Right ventricle myocardium inferior (tissue), 1 donor: ENCODE measurements at places on chromosomes 12 and 14. TPM values are rescaled to one million over a fixed set of nuclear protein-coding genes. Genes with fewer than 3 reads are reported as not detected.

DNA sequence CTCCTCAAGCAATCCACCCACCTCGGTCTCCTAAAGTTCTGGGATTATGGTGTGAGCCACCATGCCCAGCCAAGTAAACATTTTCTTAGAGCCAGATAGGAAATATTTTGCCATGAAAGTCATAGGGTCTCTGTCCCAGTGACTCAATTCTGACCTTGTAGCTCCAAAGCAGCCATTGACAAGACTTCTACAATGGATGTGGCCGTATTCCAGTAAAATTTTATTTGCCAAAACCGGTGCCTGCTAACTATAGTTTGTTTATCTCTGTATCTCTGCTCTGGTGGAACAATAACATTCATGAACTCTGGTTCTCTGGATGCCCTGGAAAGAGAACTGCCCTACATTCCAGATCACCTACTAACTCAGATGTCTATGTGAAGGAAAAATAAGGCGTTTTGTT lies 54.6 kb upstream of the USP44 start:
- DNase-seq = no peak

GLS2 gene
- total RNA-seq = 0.76 TPM

VWF gene
- total RNA-seq = 244 TPM

- no peak for DNase-seq
Measured at GRCh38 chr12:13749389-13749788, 232.0 kb downstream of the GRIN2B start.

DNA sequence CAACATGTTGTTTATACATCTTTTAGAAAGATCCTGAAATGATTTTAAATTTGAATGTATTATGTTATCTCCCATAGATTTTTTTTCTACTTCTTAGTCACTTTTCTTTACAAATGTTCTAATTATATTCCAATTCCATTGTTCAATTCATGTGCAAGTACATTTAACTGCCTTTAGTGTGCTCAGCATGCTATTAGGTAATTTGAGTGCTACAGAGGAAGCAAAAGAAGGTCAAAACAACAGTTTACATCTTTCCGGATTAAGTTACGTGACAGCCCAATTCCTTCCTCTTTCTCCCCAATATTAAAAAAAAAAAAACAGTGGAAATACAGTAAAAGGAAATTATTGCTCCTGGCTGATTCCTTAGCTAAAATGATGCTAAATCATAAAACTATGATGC lies 98.3 kb downstream of the RTN1 start:
- no peak for DNase-seq

IKZF4 gene
- total RNA-seq = 9.5 TPM

GRCh38 chr12:57887631-57888408 lies 41.3 kb upstream of the CTDSP2 start:
- DNase-seq = no peak

DNA sequence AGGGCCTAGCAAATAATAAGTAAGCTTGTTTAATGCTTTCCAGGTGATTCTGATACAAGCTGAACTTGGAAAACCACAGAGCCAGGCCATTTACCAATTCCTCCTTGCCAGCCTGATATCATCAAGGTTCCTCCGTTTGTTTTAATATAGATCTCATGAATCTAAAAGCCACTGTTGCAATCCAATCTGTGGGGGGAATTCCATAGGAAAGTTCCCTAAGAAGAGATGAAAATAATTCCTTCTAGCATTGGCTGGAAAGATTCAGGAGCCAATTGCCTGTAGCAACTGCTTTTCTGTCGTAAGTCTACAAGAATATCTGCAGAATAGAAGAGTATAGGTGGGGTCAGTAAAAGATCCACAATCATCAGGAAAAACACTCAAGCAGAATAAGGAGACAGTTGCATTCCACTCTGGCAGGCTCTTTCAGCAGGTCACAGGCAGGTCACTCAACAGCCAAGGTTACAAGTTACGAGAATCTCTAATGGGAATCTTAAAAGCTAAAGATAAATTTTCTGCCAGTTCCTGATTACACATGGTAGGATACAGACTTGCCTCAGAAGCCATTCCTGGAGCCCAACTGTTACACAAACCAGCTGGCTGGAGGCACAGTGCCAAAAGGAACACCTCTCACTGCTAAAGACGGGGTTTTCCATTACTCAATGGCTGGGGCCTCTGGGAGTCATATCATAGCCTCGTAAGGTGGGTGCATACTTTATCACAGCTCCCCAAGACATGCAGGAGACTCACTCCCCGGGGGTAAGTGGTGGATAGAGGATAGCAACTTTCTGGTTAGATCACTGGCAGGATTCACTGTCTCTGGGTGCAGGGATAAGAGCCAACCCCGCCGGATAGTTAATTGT lies 43.6 kb downstream of the FGD6 start:
- DNase-seq = peak; percentile 70
